Nucleus accumbens (tissue), 56 donors: ENCODE measurements at places on chromosomes 1 and 21.

DNA sequence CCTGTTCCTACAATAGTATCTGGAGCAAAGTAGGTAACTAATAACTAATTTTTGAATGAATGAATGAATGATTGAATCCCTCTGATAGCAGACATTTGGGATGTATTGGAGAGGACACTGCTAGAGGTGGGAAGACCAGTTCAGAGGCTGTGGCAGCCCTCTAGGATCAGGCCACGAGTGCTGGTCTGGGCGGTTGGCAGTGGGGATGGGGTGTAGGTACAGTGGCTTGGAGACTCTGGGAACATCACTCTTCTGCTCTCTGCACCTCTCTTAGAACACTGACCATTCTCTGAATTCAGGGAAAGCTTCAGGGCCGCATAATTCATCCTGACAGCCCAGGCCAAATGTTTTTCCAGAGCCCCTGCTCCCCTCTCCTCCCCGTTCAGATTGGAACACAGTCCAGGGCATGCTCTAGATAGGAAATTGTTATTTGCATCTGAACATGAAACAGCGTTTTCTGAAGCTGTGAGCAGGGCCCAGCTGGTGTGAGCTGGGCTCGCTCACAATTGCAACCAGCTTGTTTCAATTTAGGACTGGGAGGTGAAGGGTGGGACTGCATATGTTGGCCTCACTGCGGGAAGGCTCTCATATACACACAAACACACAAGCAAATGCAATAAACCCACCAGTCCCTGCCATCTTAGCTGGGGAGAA lies 253.1 kb upstream of the USP24 start:
- DNase-seq, result no peak

DNA sequence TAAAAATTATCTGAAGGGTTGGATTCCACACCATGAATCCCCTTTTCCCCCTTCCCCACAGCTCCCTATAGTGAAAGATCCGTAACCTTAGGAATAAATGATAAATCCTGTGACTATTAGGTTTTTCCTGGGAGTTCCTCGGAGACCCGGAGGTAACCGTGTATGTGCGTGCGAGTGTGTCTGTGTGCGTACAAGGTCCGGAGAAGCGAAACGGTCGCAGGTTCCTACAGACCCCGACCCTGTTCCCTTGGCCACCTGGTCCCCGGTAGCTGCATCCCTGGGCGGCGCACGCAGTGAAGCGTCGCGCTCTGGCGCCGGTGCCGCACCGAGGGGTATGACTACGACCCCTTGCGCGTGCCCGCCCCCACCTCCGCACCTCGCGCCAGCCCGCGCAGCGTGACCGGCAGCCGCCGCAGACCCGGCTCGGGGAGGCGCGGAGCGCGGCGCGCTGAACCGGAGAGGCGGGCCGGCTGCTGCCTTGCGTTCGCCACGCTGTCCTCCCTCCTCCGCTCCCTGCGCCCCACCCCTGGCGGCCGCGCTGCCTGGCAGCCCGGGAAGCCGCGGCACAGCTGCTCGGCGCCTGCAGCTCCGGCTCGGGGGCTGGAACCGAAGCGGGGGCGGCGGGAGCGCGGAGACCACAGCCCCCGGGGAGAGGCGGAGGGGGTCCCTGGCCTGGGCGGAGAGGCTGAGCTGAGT lies at the start of gene AK5:
Gene AK5 (plus strand): TSS at position 529 of the 696 bp plus-strand sequence. CDS start 295 bp downstream, outside the sequence.
- DNase-seq, result peak; percentile 44

DNA sequence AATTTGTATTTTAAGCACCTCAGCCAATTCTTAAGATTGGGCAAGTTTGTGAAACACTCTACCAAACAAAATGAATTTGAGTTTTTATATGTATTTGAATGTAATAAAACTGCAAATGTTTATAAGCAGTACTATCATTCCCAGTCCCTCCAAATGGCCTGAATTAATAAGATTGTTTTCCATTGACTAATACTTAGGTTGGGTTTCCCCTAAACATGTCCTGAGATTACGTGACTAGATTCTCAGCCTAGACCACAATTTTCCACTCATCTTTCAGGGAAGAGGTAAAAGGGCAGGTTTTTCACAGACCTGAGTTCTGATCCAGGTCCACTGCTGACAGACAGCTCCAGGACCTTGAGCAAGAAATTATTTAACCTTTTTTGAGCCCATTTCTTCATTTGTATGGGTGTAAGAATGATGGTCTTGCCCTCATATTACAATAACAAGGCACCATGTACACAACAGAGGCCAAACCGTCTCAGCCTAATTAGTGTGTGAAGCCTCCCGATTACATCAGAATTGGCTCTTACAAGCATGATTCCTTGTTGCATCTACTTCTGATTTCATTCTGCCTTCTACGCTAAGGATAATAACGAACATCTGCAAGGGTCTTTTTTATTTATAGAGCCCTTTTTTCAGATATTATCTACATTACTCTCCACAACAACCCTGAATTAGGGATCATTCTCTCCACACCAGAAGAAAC lies 51.2 kb downstream of the BEND5 start:
- DNase-seq, result no peak

DNA sequence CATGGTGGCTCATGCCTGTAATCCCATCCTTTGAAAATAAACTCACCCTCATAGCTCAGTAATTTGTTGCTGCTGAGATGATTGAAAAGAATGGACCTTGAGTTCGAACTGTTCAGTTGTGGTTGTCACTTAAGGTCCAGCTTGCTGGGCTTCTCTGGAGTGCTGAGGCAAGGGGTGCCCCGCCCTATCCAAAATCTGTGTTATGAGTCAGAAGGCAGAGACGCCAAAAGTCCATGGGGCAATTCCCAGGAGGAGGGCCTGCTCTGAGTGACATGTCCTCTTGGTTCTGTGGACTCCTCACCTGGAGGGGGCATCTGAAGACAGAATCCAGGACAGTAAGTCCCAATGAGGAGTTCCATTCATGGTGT lies 64.8 kb downstream of the MYOM3 start:
- DNase-seq, result no peak

GRCh38 chr1:71242239-71242638 lies 161.4 kb upstream of the ZRANB2 start:
- no peak for DNase-seq

DNA sequence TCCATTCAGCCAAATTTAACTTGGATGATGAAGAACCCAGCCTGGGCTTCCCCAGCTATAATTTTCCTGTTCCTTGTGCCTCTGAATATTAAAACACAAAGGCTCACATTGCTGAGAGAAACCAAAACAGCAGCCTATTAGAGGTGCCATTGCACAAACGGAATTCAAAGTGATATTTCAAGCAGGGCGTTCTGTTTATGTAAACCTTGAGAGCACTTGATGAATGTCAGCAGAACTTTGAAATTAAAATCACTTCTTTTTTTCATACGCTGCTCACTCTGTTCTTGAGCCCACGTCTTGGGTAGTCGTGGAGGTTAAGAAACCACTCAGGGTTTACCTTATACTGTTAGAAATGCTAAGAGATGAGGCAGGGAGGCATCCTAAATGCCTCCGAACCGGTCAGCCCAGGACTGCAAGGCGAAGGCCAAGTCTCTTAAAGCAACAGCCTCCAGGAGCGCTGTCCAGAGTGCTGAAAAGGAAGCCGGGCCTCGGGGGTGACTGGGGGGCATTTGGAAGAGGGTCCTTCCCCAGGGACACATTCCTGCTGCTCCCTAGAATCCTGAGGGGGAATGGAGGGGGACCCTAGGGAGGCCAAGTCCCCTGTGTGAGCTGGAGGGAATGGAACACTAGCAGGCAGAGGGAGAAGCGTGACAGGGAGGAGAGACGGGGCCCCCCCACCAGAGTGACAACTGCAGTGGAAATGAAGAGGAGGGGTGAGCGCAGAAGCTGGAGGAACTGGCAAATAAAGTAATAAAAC lies 154.8 kb upstream of the VAMP3 start:
- DNase-seq, result no peak

DNA sequence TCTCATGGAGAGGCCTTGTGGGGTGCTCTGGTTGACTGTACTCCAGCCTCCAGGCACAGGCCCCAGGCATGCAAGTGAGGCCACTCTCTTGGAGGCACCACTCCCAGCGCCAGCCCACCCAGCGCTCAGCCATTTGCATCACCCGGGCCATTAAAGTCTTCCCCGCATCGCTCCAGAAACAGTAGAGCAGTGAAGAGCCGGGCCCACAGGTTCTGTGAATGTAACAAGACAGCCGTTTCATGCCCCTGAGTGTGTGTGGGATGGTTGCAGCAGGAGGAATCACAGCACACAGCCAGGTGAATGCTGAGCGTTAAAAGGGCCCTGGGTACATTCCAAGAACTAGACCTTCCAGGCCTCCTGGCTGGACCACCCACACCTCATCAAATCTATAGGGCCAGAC lies 19.0 kb upstream of the CD2 start:
- no peak for DNase-seq

- peak; percentile 61 for DNase-seq
Observed at GRCh38 chr1:58874757-58875755, 91.2 kb upstream of the JUN start.

- DNase-seq, result no peak
Observed at GRCh38 chr1:88791192-88791591, 100.2 kb downstream of the GTF2B start.

- no peak for DNase-seq
Observed at GRCh38 chr21:46557919-46558392, 46.9 kb downstream of the S100B start.

- peak; percentile 11 for DNase-seq
Observed at GRCh38 chr1:94514095-94514727, 27.3 kb downstream of the F3 start.

- DNase-seq, result no peak
Observed at GRCh38 chr1:172293429-172293828, 127.1 kb upstream of the C1orf105 start.

DNA sequence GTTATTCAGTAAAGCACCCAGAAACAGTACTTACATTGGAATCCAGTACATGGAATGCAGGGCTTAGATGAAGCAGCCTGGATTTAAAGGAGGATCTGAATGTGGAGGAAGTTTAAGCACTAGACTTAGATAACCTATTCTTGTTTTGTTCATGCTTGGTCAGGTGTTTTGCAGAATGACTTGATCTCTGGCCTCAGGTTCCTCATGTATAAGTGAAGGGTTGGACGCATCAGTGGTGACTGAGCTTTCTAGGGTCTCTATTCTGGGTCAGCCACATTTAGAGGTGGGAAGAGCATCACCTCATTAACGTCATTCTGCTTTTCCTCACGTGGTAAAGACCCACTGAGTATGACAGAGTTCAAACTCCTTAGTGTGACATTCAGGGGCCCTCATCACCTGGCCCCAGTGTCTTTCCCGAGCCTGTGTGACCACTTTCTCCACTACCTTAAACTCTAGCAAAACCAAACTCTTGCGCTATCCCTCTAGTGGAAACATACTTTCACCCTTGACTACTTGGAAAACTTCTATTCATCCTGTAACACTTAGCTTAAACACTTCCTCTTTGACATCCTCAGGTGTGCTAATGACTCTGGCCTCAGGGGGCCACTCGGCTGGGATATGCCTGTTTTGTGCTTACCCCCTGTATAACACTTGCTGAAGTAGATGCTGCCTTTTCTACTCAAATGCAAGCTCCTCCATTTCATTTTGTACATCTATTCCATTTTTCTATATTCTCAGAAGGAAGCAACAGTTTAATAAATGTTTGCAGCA lies 871 bp upstream of the ERICH3 start:
- no peak for DNase-seq

DNA sequence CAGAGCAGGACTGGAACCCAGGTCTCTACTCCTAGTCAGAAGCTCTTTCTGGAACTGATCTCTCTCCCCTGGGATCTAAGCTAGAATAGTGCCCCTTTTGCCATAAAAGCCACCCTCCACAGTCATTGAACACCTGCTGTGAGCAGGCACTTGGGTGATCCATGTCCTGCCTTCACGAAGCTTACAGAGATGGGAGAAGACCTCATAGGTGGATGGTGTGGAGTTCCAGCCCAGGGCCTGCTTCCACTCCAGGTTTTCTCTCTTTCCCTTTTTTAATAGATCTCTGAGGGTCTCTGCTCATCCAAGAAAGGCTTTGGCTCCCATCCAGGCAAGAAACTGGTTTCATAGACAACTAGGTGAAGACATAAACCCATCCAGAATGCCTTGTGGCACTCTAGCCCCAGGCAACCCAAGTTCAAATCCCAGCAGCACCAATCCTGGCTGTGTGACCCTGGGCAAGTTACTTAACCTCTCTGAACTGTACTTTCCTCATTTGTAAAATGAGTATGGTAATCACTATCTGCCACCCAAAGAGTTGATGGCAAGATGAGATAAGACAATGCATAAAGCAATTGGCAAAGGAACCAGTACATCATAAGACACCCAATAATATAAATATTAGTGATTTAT lies 46.4 kb upstream of the TMEM51 start:
- DNase-seq, result no peak

- no peak for DNase-seq
Observed at GRCh38 chr1:183575606-183576005, 14.7 kb downstream of the NCF2 start.

GRCh38 chr21:38784458-38785266 lies 21.1 kb upstream of the ETS2 start:
- DNase-seq, result no peak

GRCh38 chr1:91613595-91613994 lies 112.9 kb downstream of the CDC7 start:
- DNase-seq, result no peak

DNA sequence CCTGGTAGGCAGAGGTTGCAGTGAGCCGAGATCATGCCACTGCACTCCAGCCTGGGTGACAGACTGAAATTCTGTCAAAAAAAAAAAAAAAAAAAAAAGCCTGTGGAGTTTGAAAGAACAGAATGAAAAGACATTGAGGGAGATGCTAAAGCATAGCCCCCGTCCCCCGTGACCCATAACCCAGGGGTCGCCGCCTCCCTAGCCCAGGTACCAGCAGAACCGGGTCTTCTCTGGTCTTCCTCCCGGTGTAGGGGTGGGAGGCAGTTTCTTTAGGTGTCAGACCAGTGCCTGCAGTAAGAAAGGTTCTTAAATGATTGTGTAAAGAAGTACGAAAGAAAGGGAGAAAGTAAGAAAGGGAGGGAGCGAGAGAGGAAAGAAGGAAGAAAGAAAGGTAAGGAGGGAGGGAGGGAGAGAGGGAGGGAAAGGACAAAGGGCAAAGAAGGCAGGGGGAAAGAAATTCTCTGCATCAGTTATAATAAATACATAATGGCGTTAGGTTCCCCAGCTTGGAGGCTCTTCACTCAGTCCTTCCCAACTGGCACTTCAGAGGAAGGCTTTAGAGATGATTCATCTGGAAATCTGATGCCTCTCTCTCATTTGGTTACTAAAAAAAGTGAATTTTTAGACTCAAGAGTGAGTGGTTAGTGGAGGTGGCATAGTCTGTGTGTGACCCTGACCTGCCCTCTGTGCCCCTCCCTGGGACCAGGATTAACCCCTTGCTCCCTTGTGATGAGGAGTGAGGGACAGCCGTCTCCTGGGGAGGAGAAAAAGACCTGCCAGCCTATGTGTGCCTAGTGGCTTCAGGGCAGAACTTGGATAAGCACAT lies 1.1 kb downstream of the IL24 start:
- DNase-seq, result no peak

- DNase-seq, result no peak
Observed at GRCh38 chr1:212186427-212187207, 98.6 kb upstream of the PPP2R5A start.
